ENCODE measurements at places on chromosomes 3 and 15.

DNA sequence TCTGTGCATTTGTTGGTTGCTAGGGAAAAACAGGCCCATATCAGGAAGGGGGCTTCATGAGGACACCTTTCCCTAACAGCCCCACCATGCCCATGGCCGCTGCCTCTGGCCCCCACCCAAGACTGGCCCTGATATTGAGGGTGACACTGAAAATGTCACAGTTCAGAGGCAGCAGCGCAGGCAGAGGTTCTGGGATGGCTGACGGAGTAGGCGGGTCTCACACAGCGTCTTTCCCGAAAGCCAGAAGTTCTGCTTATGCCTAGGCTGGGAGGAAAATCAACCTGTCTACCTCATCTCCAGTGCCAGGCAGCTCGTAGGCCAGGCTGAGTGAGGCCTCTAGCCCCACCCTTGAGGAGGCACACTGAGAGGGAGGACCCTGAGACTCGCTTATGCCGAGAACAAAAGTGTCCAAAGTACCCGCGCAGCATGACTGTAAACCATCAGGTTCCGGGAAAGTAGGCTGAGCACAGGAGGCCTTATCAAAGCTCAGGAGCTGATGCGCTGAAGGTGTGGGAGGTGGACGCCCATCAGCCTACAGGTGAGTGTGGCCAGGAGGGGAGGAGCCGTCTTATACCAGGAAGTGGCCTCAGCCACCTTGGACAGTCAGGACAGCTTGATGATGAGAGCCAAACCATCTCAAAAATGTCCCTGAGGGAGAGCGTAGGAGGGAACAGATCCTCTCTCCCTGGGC is 27.5 kb downstream of the GRAMD2A start:
- DNase-seq, result no peak

- no peak for DNase-seq
These were observed 343.5 kb upstream of the TRIM42 start for GRCh38 chr3:140334132-140334929.

GRCh38 chr3:104816716-104817115 is 550.0 kb upstream of the ALCAM start:
- peak; percentile 21 for DNase-seq

DNA sequence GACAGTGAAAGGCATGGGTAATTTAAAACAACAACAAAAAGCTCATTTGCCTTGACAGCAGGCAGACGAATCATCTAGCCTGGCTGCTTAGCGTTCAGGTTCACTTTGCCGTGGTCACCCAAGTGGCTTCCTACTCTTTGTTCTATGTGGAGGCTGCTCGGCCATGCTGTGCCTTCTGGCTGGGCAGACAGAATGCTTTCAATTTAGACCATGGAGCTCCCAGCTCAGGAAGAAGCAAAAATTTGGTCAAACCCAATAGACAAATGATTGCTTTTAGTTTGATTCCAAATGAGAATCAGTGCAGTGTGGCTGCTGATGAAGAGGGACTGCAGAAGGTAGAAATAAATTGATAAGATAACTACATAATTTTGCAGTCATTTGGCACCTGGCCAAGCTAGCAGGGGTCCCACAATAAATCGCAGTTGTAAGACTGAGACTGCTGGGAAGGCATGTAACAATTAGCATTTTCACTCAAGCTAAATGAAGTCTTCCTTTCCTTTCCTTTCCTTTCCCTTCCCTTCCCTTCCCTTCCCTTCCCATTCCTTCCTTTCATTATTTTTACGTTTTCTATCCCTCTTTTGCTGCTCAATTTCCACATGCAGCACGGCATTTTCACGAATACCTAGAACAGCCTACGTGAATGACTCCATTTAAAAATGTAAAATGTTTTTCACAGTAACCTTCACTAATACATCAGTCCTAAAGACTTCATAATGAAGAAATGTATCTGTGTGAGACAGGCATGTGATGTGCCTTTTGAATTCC is 360.4 kb upstream of the TGFBR2 start:
- no peak for DNase-seq

DNA sequence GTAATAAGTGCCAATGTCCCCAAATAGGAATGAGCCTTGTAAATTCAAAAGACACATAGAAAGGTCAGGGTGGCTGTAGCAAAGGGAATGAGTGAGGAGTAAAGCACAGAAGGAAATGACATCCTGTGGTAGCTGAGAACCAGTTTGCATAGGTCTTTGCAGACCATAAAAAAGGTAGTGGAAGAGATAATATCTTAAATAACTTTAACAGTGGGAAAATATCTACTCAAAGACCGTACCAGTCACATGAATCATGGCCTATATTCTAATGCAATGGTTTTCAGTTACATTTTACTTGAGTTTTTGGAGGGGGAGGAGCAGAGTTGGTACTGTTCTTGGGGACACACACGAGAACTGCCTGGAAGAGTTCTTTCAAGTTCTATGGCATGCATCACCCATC is 297.3 kb upstream of the ADAMTS9 start:
- DNase-seq, result no peak

GRCh38 chr3:59318881-59319280 is 269.1 kb upstream of the CFAP20DC start:
- peak; percentile 9 for DNase-seq

DNA sequence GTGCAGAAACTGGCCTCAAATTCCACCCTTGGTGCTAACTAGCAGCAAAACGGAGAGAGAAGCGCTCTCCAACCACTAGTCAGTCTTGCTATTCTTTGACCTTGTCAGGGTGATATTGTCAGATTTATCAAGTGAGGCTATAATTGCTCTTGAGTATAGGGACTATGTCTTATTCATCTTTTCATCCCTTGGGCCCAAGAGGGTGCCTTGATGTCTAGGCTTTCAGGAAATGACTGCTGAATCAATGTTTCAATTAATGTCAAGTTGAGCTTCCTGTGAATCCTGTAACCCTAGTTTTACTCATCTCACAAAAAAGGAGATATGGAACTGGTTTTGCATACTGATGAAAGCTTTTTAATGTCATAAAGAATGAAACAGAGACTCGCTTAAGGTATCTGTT is 701.3 kb downstream of the EDEM1 start:
- no peak for DNase-seq

GRCh38 chr3:168186293-168186983 is 90.7 kb upstream of the GOLIM4 start:
- DNase-seq, result no peak

Measured in choroid plexus epithelial cell (primary cell).